ENCODE measurements at places on chromosomes 6 and 20. TPM values are rescaled to one million over a fixed set of nuclear protein-coding genes. Genes with fewer than 3 reads are reported as not detected.
A peak's percentile ranks its signal among the peaks of the same experiment; 100 is the strongest.

Gene ADAM33
- total RNA-seq, result 39.8 TPM

- H3K4me3 ChIP-seq, result no peak overlapping the region
- H3K4me1 ChIP-seq, result no peaks in the 10 kb centered on the region
- no peaks in the 10 kb centered on the region for H3K27me3 ChIP-seq
- DNase-seq, result no peak
Observed at GRCh38 chr6:44122801-44123200, 4.5 kb downstream of the MRPL14 start.

DNA sequence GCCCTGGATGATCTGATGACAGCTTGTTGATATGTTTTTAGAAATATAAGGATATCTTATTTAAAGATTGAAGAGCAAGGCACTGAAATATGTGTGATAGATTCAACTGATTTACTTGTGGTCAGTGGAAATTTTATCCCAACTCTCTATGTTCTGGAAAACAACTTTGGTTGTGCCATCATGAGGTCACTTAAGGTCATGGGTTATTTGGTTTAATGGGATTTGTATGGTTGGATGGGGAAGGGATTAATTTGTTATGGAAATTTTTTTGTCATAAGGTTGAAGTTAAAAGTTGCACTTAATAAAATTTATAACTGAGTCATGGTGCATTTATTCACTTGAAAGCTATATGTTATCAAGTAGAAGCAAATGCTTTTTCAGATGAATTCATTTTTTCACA is 214.3 kb upstream of the LAMP5 start:
- H3K4me3 ChIP-seq, result no peak overlapping the region
- H3K36me3 ChIP-seq, result no peaks in the 10 kb centered on the region
- DNase-seq, result no peak
- H3K27ac ChIP-seq, result no peak overlapping the region

DNA sequence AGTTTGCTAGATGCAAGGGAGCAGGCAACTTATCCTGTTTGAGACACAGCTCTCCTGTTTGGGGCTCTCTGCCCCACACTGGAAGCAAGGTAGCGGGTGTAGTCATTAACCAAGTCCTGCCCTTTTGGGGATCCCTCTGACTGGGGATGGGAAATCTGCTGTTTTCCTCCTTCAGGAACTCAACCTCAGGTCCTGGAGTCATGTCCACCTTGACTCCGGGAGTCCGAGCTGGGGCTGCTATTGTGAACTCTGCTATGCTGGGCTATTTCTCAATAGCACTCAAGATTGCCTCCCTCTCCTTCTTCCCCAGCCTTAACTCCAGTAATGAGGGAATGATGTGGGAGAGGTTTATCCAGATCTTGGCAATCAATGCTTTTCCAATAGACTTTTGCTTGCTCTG is 54.1 kb upstream of the CHD6 start:
- DNase-seq, result no peak
- no peaks in the 10 kb centered on the region for H3K27me3 ChIP-seq
- H3K4me3 ChIP-seq, result no peak overlapping the region
- H3K36me3 ChIP-seq, result no peaks in the 10 kb centered on the region

Gene BPIFB1
- not detected for total RNA-seq

DNA sequence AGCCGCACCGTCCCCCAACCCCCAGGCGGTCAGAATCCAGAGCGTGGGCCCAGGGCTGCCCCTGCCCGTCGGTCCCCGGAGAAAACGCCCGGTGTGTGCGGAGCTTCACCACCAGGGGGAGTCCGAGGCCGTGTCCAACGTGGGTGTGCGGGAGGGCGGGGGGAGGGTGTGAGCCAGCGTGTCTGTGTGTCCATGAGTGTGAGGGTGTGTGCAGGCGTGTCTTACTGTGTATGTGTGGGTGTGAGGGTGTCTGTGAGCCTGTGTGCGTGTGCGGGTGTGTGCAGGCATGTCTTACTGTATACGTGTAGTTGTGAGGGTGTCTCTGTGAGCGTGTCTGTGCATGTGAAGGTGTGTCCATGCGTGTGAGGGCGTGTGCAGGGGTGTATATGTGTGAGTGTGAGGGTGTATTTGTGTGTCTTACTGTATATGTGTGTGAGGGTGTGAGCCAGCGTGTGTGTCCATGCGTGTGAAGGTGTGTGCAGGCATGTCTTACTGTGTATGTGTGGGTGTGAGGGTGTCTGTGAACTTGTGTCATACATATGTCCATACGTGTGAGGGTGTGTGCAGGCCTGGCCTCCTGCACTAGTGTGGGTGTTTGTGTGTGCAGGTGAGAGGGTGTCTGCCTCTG is 24.6 kb upstream of the GATA5 start:
- H3K27me3 ChIP-seq, result no peaks in the 10 kb centered on the region
- no peaks in the 10 kb centered on the region for H3K36me3 ChIP-seq
- H3K27ac ChIP-seq, result no peak overlapping the region
- H3K4me3 ChIP-seq, result no peak overlapping the region
- peak; percentile 80 for DNase-seq

DNA sequence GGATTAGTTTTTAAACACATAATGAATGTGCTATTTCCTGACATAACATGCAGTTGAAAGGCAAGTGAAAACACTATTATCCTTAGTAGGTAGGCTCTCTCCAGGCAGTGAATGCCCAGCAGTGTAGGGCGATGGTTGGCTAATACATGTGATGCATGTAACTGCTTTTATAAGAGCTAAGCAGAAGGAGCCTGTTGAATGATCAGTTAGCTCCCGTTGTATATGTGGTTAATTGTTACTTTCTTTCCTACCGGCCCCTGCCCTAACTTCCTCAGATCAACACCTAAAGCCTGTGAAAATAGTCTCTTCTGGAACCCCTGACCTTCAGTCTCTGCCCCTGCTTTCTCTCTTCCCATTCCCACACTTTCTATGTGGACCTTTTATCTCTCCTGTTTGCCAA is 10.5 kb downstream of the SOX4 start:
- H3K36me3 ChIP-seq, result no peaks in the 10 kb centered on the region
- H3K4me3 ChIP-seq, result no peak overlapping the region
- no peak overlapping the region for H3K27ac ChIP-seq

DNA sequence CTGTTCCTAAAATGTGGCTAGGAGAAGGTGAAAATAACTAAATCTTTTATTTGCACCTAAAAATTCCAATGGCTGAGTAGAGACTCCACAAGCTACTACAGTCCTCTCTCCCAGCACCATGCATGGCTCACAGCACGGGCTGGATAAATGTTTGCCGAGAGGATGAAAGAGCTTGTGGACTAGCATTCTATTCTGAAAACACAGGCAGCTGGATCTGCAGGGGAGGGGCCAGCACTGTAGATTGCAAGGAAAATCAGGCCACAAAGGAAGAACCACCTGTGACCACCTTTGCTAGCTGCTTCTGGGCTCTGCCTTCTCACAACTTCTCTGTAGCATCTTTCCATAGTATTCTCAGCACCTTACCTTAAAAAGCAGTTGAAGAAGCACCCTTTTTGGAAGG is 46.6 kb downstream of the CLIC5 start:
- DNase-seq, result no peak
- H3K4me1 ChIP-seq, result no peaks in the 10 kb centered on the region
- H3K27ac ChIP-seq, result no peak overlapping the region
- H3K27me3 ChIP-seq, result no peaks in the 10 kb centered on the region
- no peak overlapping the region for H3K4me3 ChIP-seq

Gene HLA-DQB2
- total RNA-seq, result 18.1 TPM

Gene DEFB124
- total RNA-seq, result 7.6 TPM
